Thyroid gland (tissue), 4 donors: ENCODE measurements at places on chromosomes 5 and 9.
A peak's percentile ranks its signal among the peaks of the same experiment; 100 is the strongest.

DNA sequence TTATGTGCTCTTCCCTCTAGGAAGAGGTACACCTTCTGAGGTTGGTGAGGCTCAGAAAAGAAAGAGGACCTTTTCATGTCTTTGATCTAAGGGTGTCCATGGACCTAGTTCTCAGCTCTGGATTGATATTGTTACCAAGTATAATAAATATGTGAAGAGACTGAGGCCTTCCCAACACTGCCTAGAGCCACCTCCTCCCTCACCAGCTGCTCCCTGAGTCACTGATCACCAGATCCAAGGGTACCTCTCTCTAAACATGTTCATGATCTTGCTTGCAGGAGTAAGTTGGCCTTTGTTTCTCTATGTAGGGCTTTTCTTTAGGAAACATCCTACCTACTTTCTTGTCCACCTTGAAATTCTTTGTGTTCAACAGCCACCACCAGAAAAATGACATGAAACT, 218.8 kb upstream of the ADRA1B start:
- H3K36me3 ChIP-seq: no peaks in the 10 kb centered on the region
- H3K4me1 ChIP-seq: no peaks in the 10 kb centered on the region
- H3K4me3 ChIP-seq: no peak overlapping the region
- H3K27me3 ChIP-seq: no peaks in the 10 kb centered on the region

DNA sequence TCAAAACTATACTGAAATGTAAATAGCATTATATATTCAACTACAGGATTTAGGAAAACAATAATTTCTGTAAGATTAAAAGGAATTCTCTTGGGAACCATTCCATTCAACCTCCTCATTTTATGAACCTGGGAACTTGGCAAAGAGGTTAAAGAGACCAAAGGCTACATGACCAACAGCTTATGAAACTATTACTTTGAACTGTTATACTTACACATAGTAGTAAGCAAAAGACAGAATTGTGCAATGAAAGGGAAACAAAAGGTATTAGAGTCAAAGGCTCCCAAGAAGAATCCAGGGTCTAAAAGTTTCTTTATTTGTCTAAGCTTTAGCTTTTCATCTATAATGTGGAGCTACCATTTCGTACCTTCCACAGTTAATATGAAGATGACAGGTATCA, 7.2 kb downstream of the C9orf72 start:
- no peaks in the 10 kb centered on the region for H3K27me3 ChIP-seq
- peaks cover 6% of the 10 kb centered on the region for H3K4me1 ChIP-seq
- H3K27ac ChIP-seq: no peak overlapping the region
- DNase-seq: no peak

- H3K4me1 ChIP-seq: peaks cover 21% of the 10 kb centered on the region
- no peak overlapping the region for H3K4me3 ChIP-seq
Measured at GRCh38 chr9:136079916-136080246, 15.2 kb downstream of the NACC2 start.

- H3K27ac ChIP-seq: no peak overlapping the region
- no peaks in the 10 kb centered on the region for H3K4me1 ChIP-seq
- no peak for DNase-seq
- no peaks in the 10 kb centered on the region for H3K27me3 ChIP-seq
- H3K4me3 ChIP-seq: no peak overlapping the region
Measured at GRCh38 chr9:35280399-35280798, 118.6 kb downstream of the UNC13B start.

- H3K36me3 ChIP-seq: no peaks in the 10 kb centered on the region
- no peak overlapping the region for H3K27ac ChIP-seq
- H3K27me3 ChIP-seq: no peaks in the 10 kb centered on the region
- H3K4me1 ChIP-seq: peaks cover 10% of the 10 kb centered on the region
Measured at GRCh38 chr9:132214027-132214622, 52.3 kb downstream of the NTNG2 start.

DNA sequence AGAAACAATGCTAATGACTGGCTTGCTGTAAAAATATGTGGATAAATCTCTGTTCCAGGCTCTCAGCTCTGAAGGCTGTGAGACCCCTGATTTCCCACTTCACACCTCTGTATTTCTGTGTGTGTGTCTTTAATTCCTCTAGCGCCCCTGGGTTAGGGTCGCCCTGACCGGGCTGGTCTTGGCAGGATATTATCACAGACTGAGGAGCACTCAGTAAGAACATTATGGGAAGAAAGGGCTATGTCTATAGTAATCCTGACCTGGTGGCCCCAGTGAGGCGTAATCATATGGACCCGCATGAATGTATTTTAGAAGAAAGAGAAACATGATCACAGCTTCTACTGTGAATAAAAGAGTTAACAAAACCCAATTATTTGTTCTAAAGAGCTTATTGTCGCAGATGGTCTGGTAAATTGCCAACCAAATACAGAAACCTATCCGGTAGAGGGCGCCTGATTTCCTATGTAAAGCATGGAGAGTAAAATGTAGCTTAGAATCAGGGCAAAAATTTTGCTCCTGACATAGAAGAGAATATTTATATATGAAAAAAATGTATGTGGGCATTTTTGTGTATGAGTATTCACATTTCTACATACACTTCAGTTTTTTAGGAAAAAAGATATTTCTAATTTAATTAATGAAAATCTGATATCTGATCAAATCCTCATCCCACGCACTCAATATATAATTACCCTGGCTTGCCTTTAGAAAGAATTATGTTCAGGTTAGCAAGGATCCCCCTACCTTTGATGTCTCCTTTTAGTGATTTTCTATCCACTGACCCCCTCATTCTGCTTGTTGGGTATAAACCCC, 5.8 kb upstream of the IFNA1 start:
- no peaks in the 10 kb centered on the region for H3K4me1 ChIP-seq
- no peak overlapping the region for H3K4me3 ChIP-seq
- no peak overlapping the region for H3K27ac ChIP-seq
- peak; percentile 40 for DNase-seq

DNA sequence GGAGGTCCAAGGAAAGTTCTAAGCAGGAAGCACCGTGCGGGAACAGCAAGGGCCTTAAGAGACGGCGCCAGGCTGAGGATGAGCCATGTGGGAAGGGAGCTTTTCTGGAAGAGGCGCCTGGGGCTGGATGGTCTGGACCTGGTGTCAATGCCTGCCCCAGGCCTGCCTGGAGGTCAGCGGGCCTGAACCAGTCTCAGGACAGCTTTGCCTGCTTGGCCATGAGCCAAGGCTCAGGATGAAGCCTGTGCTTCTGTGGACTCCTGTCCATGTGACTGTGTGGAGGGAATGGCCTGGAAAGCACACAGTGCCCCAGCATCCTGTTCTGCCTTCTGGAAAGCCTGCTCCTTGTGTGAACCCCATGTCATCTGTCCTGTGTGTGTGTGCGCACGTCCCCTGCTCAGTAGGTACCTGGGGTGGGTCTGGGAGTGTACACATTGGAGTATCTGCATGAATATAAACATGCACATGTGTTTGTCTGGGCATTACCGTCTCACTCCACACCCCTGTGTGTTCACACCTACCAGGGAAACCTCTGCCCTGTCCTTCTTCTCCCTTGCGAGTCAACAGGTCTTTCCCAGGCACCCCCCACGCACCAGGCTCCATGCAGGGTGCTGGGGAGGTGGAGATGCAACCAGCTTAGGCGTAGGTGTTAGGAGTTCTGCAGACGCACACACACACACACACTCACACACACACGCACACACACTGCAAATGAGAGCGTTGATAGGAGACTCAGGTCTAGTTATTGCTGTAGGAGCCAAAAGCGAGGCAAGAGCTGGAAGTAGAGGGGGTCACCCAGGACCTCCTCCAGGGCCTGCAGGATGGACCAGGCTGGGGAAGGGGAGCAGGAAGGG, 24.8 kb downstream of the DAB2IP start:
- no peaks in the 10 kb centered on the region for H3K27me3 ChIP-seq
- H3K4me1 ChIP-seq: peaks cover 15% of the 10 kb centered on the region
- DNase-seq: peak; percentile 76
- no peak overlapping the region for H3K4me3 ChIP-seq
- H3K27ac ChIP-seq: peak overlapping the region; percentile 17
- no peaks in the 10 kb centered on the region for H3K36me3 ChIP-seq

DNA sequence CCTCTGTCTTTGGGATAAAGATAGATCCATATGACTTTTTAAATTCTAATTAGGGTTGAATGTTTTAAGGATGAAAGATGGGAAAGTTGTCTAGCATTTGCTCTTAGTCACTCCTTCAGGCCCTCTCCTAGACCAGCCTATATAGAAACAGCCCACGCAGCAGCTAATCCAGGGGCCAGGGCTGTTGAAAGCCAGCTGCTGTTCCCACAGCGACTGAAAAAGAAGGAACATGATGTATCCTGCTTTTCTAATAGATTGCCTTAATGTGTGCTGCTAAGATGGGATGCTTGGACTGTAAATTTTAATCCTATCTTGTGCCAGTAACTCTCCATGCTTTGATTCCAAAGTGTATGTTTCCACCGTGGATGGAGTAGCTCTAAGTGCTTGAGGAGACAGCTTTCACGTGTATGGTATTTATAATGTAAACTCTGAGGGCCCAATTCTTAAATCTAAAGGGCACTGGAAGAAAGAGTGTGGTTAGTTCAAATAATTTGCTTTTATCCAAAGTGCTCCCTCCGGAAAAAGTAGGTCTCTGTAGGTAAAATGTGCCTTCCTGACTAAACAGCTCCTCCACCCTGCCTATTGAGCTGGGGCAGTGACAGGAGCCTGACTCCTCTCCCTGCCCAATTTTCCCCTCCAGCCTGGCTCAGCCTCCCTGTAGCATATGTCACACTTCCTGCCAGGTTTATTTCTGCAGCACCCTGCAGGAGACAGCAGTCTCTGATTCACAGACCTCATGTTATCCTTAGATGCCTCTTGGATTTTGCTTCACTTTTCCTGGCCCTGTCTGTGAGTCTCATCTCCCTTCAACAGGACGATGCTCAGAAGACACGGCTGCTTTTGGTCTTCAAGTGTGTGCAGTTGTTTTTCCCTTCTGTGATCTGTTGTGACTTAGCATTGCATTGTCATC, 33.2 kb downstream of the SLC36A1 start:
- no peak overlapping the region for H3K27ac ChIP-seq
- H3K36me3 ChIP-seq: no peaks in the 10 kb centered on the region
- H3K4me3 ChIP-seq: no peak overlapping the region
- DNase-seq: no peak

DNA sequence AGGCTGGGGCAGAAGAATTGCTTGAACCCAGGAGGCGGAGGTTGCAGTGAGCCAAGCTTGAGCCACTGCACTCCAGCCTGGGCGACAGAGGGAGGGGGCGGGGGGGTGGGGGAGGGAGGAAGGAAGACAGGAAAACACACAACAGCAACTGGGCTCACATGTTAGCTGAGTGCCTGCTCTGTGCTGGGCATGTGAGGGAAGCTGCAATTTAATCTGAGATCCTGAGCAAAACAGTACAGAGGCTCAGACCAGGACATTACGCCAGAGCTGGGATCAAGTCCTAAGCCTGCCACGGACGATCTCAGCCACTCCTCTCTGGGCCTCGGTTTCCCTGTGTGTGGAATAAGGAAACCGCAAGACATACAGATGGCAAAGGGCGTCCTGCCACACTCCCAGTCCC, 119.1 kb downstream of the VAV2 start:
- no peaks in the 10 kb centered on the region for H3K36me3 ChIP-seq
- no peaks in the 10 kb centered on the region for H3K4me1 ChIP-seq
- no peak overlapping the region for H3K27ac ChIP-seq

GRCh38 chr5:18216016-18216415, 581.8 kb downstream of the TAF11L14 start:
- H3K27ac ChIP-seq: no peak overlapping the region
- no peak overlapping the region for H3K4me3 ChIP-seq
- no peaks in the 10 kb centered on the region for H3K4me1 ChIP-seq
- H3K36me3 ChIP-seq: no peaks in the 10 kb centered on the region
- DNase-seq: no peak
- H3K27me3 ChIP-seq: no peaks in the 10 kb centered on the region

DNA sequence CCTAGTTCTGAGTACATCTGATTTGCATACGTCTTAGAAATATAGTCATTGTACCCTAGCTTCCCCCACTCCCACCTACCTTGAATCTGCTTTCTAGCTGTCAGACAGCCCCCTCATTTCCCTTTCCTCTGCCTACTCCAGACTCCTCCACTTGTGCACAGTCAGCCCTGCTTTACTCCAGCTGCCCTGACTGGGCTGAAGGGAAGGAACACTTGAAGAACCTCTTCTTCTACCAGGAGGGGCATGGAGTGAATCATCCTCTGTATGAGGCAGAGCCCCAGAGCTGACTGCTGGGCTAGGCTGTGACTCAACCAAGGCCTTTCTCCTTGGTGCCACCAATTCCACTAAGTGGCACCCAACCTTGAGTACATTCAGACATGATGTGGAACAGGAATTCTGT, 18.1 kb upstream of the ZFR start:
- H3K27me3 ChIP-seq: no peaks in the 10 kb centered on the region
- DNase-seq: no peak
- no peaks in the 10 kb centered on the region for H3K36me3 ChIP-seq
- H3K4me3 ChIP-seq: no peak overlapping the region
- H3K4me1 ChIP-seq: no peaks in the 10 kb centered on the region
- no peak overlapping the region for H3K27ac ChIP-seq

GRCh38 chr9:133945977-133946753, 46.0 kb downstream of the VAV2 start:
- no peaks in the 10 kb centered on the region for H3K27me3 ChIP-seq
- H3K36me3 ChIP-seq: no peaks in the 10 kb centered on the region
- peak; percentile 67 for DNase-seq
- H3K4me1 ChIP-seq: peaks cover 47% of the 10 kb centered on the region
- H3K4me3 ChIP-seq: no peak overlapping the region

DNA sequence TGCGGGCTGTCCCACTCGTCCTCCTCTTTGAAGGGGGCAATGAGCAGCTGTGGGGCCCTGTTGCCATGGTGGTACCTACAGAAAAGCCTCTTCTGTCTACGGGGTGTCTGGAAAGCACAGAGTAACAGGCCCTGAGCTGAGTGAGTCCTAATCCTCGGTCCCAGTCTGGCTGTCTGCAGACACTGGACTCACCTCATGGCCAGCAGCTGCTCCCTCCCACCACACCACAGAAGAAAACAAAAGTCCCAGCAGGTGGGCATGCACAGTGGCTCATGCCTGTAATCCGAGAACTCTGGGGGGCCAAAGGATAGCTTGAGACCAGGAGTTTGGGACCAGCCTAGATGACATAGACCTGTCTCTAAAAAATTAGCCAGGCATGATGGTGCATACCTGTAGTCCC, 19.9 kb downstream of the P4HA2 start:
- H3K27ac ChIP-seq: no peak overlapping the region
- H3K4me3 ChIP-seq: no peak overlapping the region
- DNase-seq: no peak
- H3K4me1 ChIP-seq: no peaks in the 10 kb centered on the region

DNA sequence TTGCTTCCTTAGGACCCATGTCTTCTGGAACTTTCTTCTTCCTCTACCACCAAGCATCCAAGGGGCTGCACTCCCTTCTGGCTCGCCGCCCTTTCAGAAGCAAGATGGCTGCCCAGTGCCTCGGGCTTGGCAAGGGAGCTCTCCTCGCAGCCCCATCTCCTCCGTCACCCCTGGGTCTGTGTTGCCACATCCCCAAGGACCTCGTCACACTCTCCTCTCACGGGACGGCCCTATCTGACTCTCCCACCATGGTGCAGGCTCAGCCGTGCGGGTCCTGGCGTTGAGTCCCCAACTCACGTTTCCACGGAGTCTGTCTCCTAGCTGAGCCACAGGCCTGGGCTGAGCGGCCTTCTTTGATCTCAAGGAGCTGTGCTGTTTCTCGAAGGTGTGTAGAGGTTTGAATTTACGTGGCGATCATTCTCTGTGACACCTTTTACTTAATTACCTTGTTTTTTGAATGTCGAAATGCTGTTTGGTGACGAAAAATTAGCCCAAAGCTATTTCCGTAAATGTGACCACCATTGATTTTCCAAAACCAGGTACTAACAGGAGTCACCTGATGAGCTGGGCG, 15.0 kb upstream of the SCGB3A1 start:
- no peak overlapping the region for H3K4me3 ChIP-seq
- no peak overlapping the region for H3K27ac ChIP-seq
- peaks cover 2% of the 10 kb centered on the region for H3K4me1 ChIP-seq
- no peaks in the 10 kb centered on the region for H3K36me3 ChIP-seq

- H3K4me3 ChIP-seq: no peak overlapping the region
- DNase-seq: no peak
- no peaks in the 10 kb centered on the region for H3K36me3 ChIP-seq
- no peaks in the 10 kb centered on the region for H3K4me1 ChIP-seq
- H3K27ac ChIP-seq: no peak overlapping the region
Measured at GRCh38 chr5:14296533-14297331, 153.6 kb downstream of the TRIO start.
